ENCODE measurements at places on chromosomes 1 and 21. TPM values are rescaled to one million over a fixed set of nuclear protein-coding genes. Genes with fewer than 3 reads are reported as not detected.

DNA sequence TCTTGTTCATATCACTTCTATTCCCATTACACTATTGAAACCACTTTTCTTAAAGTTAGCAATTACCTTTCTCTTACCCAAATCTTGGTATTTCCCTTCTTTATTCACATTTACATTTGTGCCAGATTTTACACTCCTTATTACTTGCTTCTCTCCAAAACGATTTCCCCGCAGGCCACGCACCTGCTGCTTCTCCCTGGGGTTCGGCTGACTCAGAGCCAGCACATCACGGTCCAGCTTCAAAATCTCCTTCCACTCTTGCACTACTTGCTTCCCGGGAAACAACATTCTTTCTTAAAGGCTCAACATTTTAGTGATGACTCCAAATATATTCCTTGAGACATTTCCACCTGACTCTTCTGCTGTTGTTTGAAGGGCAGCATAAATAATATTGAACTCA, 20.7 kb downstream of the LHX9 start:
- H3K4me1 ChIP-seq = no peaks in the 10 kb centered on the region
- H3K36me3 ChIP-seq = no peaks in the 10 kb centered on the region
- DNase-seq = no peak
- no peak overlapping the region for H3K27ac ChIP-seq
- H3K27me3 ChIP-seq = peaks cover 3% of the 10 kb centered on the region

GRCh38 chr21:42413500-42413899, 9.8 kb downstream of the UBASH3A start:
- H3K27me3 ChIP-seq = no peaks in the 10 kb centered on the region
- H3K36me3 ChIP-seq = peaks cover 92% of the 10 kb centered on the region
- H3K27ac ChIP-seq = peak overlapping the region; percentile 95
- H3K4me3 ChIP-seq = no peak overlapping the region
- H3K4me1 ChIP-seq = peaks cover 94% of the 10 kb centered on the region
- no peak for DNase-seq

- H3K4me3 ChIP-seq = no peak overlapping the region
- no peaks in the 10 kb centered on the region for H3K36me3 ChIP-seq
- H3K27me3 ChIP-seq = peaks cover 55% of the 10 kb centered on the region
- H3K4me1 ChIP-seq = no peaks in the 10 kb centered on the region
These were observed 184.4 kb downstream of the GRIK3 start for GRCh38 chr1:36849956-36850355.

GRCh38 chr1:112325504-112325903, 70.5 kb upstream of the CTTNBP2NL start:
- H3K27ac ChIP-seq = no peak overlapping the region
- no peaks in the 10 kb centered on the region for H3K4me1 ChIP-seq
- H3K36me3 ChIP-seq = no peaks in the 10 kb centered on the region
- H3K4me3 ChIP-seq = no peak overlapping the region

DNA sequence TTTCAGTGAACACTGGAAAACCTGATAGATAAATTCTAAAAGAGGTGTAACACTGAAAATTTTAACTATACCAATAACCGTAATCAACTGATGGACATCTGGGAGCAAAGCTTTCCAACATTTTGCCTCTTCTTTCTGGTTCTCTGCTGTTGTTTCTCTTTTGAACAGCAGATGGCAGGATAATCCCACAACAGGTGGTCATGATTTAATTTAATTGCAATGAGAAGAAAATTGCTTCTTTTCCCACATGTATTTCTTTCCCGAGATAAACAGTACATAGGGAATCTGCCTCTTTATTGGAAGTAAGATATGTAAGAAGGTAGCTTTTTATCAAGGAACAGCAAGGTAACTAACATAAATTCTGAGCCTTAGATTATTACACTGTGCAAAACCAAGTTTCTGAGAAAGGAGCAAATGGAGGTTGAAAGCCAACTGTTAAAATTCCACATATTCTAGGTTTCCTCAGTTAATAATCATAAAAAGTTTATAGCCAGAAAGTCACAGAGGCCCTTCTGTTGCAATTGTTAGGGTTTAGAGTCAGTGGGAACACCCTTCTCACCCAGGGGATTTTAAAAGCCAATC, 72.9 kb downstream of the RPS6KA1 start:
- H3K27me3 ChIP-seq = no peaks in the 10 kb centered on the region
- H3K4me1 ChIP-seq = peaks cover 5% of the 10 kb centered on the region
- no peak overlapping the region for H3K27ac ChIP-seq
- no peaks in the 10 kb centered on the region for H3K36me3 ChIP-seq

DNA sequence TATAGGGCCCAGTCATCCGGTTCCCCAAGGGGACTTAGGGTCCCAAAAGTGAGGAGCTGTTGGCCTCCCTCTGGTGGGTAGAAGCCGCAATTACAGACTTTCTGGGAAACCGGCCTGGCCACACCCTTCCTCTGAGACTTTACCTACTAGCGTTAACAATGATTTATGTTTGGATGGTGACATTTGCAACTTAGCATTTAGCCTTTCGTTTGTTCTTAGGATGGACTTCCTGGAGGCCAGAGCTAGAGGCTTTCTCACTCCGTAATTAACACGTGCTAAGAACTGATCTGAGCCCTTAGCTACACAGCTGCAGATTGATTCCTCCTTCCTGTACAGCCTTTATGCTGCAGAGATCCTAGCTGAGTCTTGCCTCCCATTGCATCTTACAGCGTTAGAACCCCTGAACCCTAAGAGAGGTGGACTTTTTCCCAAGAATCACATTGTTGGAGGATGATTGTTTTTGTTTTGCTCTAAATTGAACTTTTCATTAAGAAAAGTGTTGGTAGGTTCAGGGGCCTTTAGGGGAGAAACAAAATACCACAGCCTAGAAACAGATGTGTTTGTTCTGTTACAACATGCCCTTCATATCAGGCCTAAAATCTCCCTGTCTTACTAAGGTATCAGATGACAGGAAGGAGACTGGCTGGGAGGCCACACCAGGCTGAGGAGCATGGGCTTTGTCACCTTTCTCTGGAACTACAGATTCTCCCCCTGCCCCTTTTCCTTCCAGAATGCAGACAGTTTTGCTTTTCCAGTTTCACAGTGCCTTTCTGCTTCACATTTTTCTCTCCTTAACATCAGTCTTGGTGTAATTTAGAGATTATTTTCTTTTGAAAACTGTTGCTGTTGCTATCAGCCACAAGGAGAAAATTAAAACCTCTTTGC, 1.9 kb downstream of the S100A11 start:
- no peaks in the 10 kb centered on the region for H3K27me3 ChIP-seq
- H3K27ac ChIP-seq = peak overlapping the region; percentile 82
- H3K4me1 ChIP-seq = peaks cover 15% of the 10 kb centered on the region
- DNase-seq = peak; percentile 40

GRCh38 chr1:81549588-81550127, 251.1 kb upstream of the ADGRL2 start:
- no peaks in the 10 kb centered on the region for H3K27me3 ChIP-seq
- H3K27ac ChIP-seq = no peak overlapping the region

DNA sequence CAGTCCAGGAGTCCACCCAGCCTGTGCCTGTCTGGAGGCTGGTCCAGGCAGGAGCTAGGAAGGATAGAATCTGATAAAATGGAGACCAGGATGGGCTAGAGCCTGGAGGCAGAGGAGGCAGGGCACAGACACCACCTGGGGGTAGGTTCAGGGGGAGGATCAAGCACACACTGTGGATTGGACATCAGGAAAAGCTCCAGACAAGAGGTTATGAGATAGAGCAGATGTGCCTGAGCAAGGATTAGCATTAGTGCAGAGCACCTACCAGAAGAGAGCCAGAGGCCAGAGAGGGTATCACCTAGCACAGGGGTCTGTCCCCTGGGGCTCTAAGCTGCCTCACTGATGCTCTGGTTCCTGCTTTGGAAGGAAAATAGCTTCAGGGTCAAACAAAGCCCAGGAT, 216.7 kb upstream of the ZC3H12A start:
- H3K4me3 ChIP-seq = no peak overlapping the region
- no peak overlapping the region for H3K27ac ChIP-seq
- H3K36me3 ChIP-seq = no peaks in the 10 kb centered on the region
- H3K4me1 ChIP-seq = no peaks in the 10 kb centered on the region
- peaks cover 40% of the 10 kb centered on the region for H3K27me3 ChIP-seq
- no peak for DNase-seq

The PSMB2 gene
- total RNA-seq = 26.4 TPM

DNA sequence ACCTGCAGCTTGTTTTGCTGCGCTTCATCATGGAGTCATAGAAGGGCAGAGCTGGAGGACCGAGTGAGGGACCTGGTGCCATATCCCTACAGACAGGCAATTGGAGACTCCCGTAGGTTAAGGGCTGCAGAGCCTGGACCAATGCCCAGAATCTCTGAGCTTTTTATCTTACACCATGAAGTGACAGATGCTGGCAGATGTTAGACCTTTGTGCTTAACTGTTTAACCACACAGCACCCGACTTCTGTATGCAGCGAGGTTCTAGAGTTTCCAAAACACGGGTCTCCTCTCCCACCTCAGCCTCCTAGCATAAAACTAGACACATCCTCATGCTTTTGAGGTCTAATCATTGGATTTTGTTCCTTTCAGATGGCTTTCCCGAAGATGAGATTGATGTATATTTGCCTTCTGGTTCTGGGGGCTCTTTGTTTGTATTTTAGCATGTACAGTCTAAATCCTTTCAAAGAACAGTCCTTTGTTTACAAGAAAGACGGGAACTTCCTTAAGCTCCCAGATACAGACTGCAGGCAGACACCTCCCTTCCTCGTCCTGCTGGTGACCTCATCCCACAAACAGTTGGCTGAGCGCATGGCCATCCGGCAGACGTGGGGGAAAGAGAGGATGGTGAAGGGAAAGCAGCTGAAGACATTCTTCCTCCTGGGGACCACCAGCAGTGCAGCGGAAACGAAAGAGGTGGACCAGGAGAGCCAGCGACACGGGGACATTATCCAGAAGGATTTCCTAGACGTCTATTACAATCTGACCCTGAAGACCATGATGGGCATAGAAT, 47.6 kb downstream of the B3GALT5 start:
- DNase-seq = no peak
- H3K27me3 ChIP-seq = no peaks in the 10 kb centered on the region
- H3K27ac ChIP-seq = no peak overlapping the region
- H3K4me1 ChIP-seq = no peaks in the 10 kb centered on the region

The BPNT1 gene
- 14.9 TPM for total RNA-seq

The KRTAP12-2 gene
- total RNA-seq = not detected

DNA sequence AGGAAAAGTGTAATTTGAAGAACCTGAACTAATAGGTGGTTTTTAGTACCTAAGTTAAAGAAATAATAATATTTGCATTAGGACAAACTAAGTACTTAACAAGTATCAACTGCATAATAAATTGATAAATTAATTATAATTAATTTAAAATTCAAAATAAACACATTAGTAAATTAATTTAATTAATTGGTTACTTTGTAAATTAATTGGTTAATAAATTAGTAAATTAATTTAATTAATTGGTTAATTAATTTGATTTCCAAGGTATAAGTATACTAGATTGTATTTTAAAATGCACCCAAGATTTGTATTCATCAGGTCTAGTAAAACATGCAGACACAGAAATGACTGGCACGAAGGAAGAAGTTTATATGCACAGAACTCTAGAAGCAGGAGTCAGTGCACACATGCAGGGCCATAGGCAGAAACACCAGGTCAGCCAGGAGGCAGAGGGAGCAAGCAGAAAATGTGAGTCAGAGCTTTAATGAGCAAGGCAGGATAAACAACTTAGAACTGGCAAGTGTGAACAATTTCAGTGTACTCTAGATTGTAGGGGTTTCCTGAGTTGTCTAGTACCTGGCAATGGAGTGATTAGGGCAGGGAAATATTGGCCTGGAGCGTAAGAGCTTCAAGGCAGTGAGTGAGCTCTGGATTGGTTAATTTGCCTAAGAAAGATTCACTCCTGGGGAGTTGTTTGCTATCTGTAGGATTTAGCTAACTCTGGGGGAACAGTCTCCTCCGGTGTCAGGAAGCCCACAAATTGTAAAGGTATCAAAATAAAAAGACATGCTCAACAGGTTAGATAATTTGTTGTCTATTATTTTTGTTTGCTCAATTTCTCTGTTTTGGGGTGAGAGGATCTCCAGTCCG, 665.7 kb downstream of the MRPL39 start:
- no peak overlapping the region for H3K4me3 ChIP-seq
- no peak overlapping the region for H3K27ac ChIP-seq
- no peaks in the 10 kb centered on the region for H3K4me1 ChIP-seq
- no peaks in the 10 kb centered on the region for H3K27me3 ChIP-seq
- DNase-seq = no peak

DNA sequence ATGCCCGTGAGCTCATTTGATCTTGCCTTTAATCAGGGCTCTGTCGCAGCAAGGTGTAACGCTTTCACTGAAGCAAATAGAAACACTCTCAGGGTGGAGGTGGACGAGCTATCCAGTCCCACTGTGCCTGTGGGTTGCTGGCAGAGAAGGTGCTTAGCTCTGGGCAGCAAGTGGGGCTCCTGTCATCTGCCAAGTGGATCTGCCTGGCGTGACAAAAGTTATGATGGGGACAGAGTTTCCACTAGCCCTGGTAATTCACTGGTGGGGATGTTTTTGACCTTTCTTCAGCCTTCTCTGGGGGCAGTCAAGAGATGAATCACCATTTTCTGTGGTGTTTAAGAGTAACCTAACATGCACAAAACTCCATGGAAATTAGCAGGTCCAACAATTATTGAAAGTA, 71.3 kb upstream of the EDEM3 start:
- no peak for DNase-seq
- H3K36me3 ChIP-seq = peaks cover 3% of the 10 kb centered on the region
- no peaks in the 10 kb centered on the region for H3K4me1 ChIP-seq
- H3K4me3 ChIP-seq = no peak overlapping the region
- H3K27ac ChIP-seq = no peak overlapping the region
- H3K27me3 ChIP-seq = no peaks in the 10 kb centered on the region

The CSMD2 gene
- total RNA-seq = not detected

- no peak overlapping the region for H3K27ac ChIP-seq
- H3K4me3 ChIP-seq = no peak overlapping the region
- no peak for DNase-seq
- no peaks in the 10 kb centered on the region for H3K4me1 ChIP-seq
- H3K36me3 ChIP-seq = no peaks in the 10 kb centered on the region
- H3K27me3 ChIP-seq = no peaks in the 10 kb centered on the region
These were observed 50.4 kb downstream of the CYYR1 start for GRCh38 chr21:26522704-26523103.

DNA sequence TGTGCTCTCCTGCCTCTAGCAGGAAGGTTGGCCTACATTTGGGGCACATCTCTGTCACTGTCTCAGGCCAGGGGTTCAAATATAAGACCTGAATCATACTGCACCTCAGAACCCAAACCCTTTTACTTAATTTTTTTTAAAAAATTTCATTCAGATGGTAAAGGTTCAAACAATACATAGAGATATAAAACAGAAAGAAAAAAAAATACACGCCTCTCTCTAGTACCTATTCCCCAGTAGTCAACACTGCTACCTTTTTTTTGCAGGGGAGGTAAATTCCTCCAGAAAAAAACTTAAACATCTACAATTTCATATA, 32.9 kb downstream of the MAPKAPK2 start:
- DNase-seq = no peak
- peak overlapping the region; percentile 71 for H3K27ac ChIP-seq
- H3K27me3 ChIP-seq = no peaks in the 10 kb centered on the region
- no peaks in the 10 kb centered on the region for H3K36me3 ChIP-seq
- peaks cover 72% of the 10 kb centered on the region for H3K4me1 ChIP-seq

- no peak for DNase-seq
- H3K27ac ChIP-seq = no peak overlapping the region
- H3K4me3 ChIP-seq = no peak overlapping the region
These were observed 54.4 kb downstream of the TIAM1 start for GRCh38 chr21:31289702-31290101.

- no peak within 1 kb of the TSS for H3K27ac ChIP-seq
- DNase-seq = peak; percentile 25
- H3K4me3 ChIP-seq = peak within 1 kb of the TSS; percentile 97
- H3K4me1 ChIP-seq = peaks cover 20% of the 10 kb centered on the region
- no peaks in the 10 kb centered on the region for H3K36me3 ChIP-seq
These were observed at the start of gene ENAH for GRCh38 chr1:225652729-225653462. TSS of gene ENAH (minus strand) at chr1:225653123. CDS start at chr1:225652690, 433 bp downstream.
